ENCODE measurements at places on chromosomes 3 and 15. TPM values are rescaled to one million over a fixed set of nuclear protein-coding genes. Genes with fewer than 3 reads are reported as not detected.

The RTF1 gene
- 37.2 TPM for total RNA-seq

The KBTBD13 gene
- total RNA-seq, result not detected

The UBA7 gene
- 5.7 TPM for total RNA-seq

The FANCD2OS gene
- total RNA-seq, result not detected

The TSC22D2 gene
- total RNA-seq, result 39.0 TPM

Measured in cerebellum (tissue), 4 donors.